ENCODE measurements at places on chromosomes 4 and X.

GRCh38 chr4:58491620-58492019 is 1381.4 kb upstream of the IGFBP7 start:
- DNase-seq: no peak

DNA sequence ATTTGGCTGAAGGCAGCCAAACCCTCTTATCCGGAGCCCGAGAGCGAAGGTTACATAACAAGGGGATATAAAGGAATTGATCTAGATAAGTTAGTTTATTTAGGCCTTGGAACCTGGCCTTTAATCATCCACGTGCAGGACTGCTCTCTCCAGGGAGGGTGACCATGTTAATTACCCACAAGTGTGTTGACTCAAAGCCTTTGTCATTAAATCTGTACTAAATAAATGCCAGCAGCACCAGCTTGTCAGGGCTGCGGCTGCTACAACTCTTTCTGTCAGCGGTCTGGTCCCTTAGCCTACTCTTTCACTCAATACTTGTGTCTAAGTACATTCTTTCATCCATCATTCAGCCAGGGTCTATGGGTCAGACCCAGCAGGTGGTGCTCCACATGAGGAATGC is 206.1 kb downstream of the TBCK start:
- no peak for DNase-seq

- no peak for DNase-seq
Measured at GRCh38 chr4:30714408-30715031, 5.6 kb upstream of the PCDH7 start.

GRCh38 chrX:72133851-72134546 is 2.3 kb upstream of the RTL5 start:
- DNase-seq: no peak

DNA sequence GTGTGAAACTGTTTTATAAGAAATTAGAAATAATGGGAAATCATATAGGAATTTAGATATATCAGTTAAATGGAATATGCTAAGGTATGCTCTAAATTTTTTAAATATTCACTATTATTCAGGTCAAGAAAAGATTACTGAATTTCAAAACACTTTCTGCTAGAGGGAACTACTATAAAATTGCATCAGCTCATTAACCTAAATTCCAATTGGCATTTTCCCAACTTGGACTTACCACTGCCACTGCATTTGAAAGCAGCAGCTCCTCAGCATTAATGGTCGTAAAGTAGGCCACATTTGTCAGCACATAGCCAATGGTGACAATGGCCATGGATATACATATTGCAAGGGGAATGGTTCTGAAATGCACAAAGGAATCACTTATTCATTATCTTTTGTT is 57.3 kb downstream of the SLC7A11 start:
- no peak for DNase-seq

- no peak for DNase-seq
Measured at GRCh38 chr4:113692809-113693411, 68.6 kb downstream of the CAMK2D start.

GRCh38 chr4:41466249-41466648 is 71.7 kb upstream of the LIMCH1 start:
- no peak for DNase-seq

Measured in stimulated activated CD4-positive, alpha-beta T cell treated with anti-CD3 and anti-CD28 coated beads, Interleukin-1b, Interleukin-23, amount 100 ng/mL, for 48 hours (primary cell).